ENCODE measurements at places on chromosomes 3 and 15.
A peak's percentile ranks its signal among the peaks of the same experiment; 100 is the strongest.

DNA sequence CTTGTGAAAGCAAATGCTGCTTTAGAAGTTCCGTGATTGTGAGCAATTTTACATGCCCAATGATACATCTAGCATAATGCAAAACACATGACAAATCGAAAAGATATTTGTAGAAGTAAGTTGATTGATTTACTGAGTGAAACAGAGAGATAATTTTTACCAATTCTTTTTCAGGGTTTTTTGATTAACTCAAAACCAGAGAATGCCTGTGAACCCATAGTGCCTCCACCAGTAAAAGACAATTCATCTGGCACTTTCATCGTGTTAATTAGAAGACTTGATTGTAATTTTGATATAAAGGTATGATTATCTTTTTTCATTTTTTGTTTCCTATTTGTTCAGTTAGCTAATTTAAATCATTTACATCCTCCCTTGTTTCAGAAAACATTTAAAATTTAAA, 58.8 kb downstream of the RNF13 start:
- DNase-seq, result no peak

DNA sequence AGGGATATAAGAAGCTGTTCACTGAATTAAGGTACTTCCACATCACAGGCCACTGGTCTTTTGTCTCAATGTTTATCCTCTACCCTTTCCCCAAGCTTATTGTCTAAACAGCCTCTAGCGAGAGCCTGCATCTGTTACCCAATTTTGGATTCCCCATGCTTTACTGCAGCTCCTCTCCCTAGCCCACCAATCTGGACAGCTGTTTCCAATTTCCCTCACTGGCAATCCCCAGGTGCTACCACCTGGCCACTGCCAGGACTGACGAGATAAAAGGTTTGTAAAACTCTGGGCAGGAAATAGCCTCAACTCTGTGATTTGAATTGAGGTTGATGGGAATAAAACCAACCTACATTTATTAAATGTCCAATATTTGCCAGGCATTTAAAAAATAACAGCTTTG, 58.0 kb upstream of the TEX9 start:
- DNase-seq, result no peak

DNA sequence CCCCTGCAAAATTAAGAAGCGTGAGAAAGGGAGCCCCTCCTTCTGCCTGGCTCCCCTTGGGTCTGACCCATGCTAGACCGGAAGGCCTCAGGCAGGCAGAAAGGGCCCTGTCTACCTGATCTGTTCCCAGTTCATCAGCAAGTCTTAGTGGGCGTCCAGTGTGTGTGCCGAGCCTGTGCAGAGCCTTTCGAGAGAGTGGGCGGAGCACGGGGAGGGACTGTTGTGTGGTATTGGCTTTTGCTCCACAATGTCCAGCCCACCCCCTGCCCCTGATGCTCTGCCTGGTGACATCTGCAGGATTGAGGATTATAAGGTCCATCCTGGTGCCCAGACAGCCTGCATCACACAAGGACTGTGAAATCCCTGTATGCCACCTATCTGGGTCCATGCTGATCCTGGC, 82.9 kb downstream of the CHDH start:
- no peak for DNase-seq

DNA sequence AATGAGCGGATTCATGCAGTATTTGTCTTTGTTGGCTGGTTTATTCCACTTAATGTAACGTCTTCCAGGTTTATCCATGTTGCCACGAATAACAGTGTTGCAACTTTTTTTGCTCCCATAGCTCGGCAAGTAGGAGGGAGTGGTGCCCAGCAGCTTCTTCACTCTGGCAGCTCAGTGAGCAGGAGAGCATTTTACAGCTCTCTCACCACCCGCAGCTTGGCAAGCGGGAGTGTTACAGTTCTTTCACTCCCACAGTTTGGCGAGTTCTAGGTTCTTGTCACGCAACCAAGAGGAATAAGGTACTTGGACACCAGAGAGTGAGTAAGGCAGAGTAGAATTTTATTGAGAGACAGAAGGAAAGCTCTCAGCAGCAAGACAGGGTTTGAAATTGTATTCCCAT, 935.2 kb downstream of the TBL1XR1 start:
- DNase-seq, result no peak

DNA sequence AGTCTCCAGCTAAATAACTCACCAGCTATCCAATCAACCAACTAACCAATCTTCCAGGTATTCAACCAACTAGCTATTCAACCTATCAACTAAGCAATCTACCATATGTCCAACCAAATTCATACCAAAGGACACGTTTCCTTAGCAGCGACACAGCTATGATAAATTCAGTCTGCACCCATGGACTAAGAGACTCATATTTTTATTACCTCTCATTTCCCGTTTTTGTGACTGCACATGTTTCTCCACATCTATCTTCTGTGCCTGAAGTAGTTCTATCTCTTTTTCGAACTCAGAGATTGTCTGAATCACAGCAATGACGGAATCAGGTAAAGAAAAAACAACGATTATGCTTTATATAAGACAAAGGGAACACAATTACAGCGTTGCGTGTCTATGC, 34.0 kb upstream of the GNB5 start:
- DNase-seq, result no peak

DNA sequence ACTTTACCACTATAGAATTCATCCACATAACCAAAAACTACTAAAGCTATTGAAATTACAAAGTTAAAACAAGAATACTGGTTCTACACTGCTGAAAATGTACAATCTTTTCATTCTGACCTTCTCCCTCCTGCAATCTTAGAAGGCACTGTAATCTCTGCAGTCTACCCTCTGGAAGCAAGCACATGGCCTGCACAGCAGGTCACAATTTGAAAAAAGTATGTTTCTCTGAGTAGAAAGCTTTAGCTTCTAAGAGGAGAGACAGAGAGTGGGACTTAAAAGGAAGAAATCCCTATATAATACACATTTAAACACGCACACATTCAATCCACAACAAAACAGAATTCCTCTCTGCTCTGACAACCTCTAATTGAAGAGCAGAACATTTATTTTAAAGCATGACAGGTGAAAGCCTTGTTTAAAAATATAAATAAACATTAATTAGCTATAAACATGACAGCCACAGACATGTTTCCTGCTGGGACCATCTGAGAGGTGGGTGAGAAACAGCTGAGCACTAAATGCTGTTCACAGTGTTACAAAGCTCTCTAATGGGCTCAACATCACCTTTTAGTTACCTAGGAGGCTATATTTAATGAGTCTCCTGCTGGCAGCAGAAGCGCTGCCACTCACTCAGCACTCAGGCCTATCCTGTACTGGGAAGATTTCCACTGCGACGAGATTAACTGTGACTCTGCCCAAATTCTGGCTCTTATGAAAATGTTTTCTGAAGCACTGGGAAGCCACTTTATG, 447.4 kb downstream of the AGBL1 start:
- no peak for DNase-seq

DNA sequence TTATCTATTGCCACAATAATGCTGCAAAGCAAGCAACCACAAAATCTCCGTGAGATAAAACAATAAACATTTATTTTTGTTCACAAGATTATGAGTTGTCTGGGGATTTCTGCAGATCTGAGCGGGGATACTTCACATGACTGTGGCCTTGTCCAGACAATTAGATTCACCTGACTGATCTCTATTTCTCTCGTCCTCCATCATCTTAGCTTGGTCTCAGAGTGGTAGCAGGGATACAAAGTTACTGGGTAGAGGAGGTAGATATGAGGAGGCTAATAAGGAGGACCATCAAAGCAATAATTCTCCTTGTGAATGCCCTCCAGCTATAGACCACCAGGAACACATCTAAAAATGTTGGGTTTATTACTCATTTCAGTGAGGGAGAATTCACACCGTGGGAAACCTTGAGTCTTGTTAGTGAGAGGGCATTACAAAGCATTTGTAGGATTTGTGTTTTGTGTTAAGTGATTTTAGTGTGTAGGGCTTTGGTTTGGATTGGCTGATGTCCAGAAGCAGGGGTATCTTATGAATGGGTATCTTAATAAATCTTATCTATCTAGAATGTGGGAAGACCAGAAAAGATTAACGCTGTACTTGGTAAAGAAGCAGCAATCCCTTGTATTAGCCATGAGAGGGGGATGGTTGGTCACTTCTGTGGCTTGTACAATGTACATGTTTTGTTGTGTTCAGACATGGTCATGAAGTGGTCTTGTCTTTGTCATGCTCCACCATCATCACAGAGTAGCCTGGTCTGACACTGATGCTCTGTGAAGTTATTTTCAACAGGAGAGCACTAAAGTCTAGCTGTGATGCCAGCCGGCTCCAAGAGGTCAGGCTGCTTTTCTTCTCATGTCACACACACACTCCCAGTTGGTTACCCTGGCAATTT, 287.6 kb upstream of the STT3B start:
- DNase-seq, result no peak

DNA sequence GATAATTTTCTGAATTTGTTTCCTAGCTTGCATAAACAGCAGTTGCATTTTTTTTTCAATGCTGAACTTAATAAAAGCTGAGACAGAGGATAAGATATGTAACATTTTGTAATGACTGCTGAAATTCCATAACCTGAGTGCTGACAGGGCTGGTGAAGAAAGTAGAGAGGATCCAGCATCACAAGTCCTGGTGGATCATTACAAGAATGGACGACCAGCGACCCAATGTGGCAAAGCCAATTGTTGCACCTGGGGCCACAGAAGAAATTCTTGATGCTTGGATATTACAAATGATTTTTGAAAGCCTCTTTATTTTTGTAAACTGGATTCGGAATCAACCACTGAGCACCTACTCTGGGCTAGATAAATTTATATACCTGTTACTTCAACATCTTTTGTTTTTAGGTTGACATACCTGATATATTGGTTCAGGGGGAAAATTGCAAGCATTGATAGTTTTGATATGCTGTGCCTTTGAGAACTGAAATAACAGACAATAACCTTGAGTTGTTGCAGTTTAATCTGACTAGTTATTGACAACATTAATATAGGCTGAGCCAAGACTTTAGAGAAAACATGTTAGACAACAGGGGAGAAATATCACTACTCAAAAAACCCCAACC, 3.9 kb upstream of the ACTL6A start:
- peak; percentile 82 for DNase-seq

DNA sequence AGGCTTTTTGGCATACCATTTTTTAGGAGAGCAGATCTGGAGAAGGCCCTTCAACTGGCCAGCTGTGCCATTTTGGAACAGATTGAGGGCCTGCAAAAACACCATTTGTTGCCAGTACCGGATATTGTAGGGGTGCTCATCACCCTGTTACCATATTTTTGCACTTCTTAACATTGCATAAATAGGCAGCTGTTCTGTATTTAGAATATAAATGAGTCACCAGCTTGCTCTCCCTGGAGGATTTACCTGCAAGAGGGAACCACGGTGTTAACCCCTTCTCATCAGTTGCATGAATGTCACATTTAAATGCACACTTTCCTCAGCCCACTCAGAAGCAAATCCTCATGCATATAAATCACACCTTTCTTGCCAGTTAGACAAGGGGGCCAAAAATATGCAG, 435.6 kb downstream of the ROBO2 start:
- no peak for DNase-seq

DNA sequence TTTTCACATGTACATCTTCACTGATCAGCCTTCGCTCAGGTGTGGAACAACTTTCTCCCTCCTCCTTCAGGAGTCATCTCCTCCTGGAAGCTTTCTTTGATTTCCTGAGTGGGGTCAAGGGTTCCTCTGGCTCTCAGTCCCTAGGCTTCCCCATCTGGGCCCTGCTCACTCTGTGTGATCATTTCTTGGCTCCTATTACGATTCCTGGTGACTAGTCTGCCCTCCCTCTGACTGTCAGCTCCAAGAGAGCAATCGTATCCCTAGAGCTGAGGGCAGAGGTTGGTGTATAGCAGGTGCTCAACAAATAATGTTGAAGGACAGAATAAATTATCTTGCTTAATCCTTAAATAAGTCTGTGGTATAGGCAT, 15.3 kb upstream of the PRKCD start:
- no peak for DNase-seq

DNA sequence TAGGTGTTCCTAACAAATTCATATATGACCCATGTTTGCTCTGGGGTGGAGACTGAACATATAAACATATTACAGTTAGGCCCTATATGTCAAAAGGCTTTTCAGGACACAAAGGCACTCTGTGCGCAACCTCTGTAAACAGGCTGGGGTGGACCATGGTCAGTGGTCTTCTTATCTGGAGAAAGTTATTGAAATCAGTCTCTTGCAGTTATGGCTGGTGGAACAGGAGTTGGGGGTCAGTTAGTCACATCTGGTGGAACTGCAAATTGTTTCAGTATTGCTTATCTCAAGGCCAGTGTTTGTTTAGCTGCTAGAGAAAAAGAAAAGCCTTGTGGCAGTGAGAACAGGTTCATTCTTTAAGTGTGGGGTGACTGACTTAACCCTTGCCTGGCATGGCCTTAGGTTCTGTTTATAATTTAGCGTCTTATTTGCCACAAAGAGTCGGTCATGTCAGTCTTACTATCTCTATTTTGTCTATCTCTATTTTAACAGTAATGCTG, 5.9 kb upstream of the GP9 start:
- DNase-seq, result no peak

Measured in suppressor macrophage treated with lipopolysaccharide for 4 hours (primary cell).